HFFc6 (cell line): ENCODE measurements at places on chromosomes 7 and 10. TPM values are rescaled to one million over a fixed set of nuclear protein-coding genes. Genes with fewer than 3 reads are reported as not detected.

DNA sequence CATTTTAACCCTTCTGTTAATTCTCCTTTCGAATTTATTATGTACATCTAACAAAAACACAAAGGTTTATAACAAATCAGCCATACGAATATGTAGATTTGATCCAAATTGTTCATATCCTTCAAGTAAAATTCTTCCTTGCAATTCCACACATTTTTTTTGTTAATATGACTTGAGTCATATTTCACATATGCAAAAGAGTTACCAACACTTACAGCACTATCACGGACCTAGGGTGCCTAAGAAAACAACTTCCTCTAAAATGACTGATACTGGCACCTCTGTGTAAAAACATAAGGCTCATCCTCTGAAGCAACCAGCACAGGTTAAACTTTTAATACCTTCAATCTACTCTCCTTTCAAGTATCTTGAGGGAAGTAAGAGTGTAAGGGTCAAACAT lies 451.8 kb downstream of the SEMA3D start:
- H3K27me3 ChIP-seq = no peaks in the 10 kb centered on the region; the same call in 1 of the 2 replicates
- no peak overlapping the region for H3K27ac ChIP-seq
- peaks cover 10% of the 10 kb centered on the region for H3K36me3 ChIP-seq
- H3K4me1 ChIP-seq = peaks cover 28% of the 10 kb centered on the region
- no peak overlapping the region for H3K4me3 ChIP-seq

DNA sequence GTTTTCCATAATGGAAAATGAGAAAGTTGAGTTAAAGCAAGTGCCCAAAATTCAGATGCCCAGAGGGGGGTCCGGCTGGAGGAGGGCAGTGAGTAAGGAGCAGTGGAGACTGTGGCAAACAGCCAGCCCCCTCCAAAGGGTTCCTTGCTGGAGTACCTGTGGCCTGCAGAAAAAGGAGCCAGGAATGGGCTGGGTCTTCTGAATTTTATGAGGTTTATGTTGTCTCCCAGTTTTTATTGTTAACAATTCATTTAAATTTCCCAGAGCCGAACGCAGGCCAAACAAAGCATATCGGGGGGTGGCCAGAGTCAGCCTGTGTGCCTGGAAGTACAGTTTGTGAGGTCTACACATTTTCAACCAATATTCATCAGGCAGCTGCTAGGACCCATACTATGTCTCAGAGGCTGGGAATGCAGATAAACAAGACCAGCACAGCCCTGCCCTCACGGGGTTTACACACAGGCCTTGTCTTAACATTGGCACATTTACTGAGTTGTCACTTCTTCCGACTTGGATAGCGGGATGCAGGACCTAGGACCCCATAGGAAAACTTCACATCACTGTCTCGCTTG lies 12.9 kb upstream of the CSGALNACT2 start:
- no peak for DNase-seq
- peaks cover 29% of the 10 kb centered on the region for H3K4me1 ChIP-seq
- H3K27me3 ChIP-seq = peaks cover 22% of the 10 kb centered on the region
- no peak overlapping the region for H3K27ac ChIP-seq
- no peaks in the 10 kb centered on the region for H3K36me3 ChIP-seq
- H3K4me3 ChIP-seq = no peak overlapping the region

Gene LRRD1
- not detected in 3 replicates for total RNA-seq

DNA sequence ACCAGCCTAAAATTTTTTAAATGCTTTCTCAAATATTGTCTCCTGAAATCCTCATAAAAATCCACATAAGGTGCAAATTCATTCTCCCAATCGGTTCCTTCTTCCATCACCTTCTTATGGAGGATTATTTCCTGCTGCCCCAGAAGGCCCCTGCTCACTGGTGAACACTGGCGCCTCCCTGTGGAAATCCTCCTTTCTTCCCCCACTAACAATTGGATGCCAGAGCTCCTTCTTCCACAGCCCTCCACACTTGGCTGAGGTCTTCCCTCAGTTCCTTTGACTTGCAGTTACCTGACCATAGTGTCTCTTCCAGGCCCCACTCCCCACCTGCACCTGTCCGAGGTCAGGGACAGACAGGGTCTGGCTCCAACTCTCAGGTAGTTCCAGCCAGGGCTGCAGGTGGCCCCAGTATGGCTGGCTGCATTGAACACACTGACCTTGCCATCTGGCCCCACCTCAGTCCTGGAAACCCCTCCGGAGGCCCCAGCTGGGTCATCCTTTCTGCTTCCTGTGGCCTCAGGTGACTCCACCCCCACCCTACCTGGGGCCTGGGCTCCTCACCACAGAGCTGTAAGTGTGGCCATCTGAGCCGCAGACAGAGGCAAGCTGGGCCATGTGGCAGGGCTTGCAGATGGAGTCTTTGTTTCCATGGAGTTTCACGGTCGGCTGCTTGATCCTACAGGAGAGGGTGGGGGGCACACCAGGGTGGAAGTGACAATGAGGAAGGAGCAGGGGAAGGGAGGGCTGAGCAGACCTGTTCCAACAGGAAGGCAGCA lies 18.4 kb downstream of the SPOCK2 start:
- no peak for DNase-seq
- no peak overlapping the region for H3K27ac ChIP-seq
- H3K36me3 ChIP-seq = peaks cover 5% of the 10 kb centered on the region; the same call in 1 of the 2 replicates
- peaks cover 30% of the 10 kb centered on the region for H3K27me3 ChIP-seq

- H3K4me3 ChIP-seq = no peak overlapping the region
- no peak for DNase-seq
- H3K27me3 ChIP-seq = peaks cover 30% of the 10 kb centered on the region
- H3K27ac ChIP-seq = no peak overlapping the region
- H3K36me3 ChIP-seq = peaks cover 5% of the 10 kb centered on the region; the same call in 1 of the 2 replicates
Observed at GRCh38 chr7:1542841-1543747, 12.6 kb downstream of the MAFK start.

Gene KEL
- total RNA-seq = not detected in 3 replicates

DNA sequence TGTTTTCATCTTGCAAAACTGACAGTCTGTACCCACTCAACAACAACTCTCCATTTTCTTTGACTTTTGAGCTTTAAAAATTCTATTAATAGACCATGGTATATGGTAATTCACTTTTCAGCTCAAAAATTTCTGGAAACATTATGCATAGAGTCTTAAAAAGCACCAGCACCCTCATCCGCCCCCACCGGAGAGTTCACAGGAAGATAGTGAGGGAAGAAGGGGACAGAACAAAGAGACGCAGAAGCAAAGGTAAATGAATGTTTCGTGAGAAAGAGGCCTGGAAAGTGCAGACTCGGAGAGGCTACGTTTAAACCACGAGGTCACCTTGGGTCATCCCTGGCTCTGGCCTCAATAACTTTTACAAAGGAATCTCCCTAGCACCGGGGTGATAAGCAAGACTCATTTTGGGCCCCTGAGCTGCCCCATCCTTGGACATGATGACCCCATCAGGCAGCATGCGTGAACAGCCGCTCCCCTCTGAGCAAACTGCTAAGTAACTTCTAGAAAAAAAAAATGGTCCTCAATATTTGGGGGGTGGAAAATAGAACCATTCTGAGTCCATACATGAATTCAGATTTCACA lies 96.3 kb downstream of the CPXM2 start:
- peaks cover 7% of the 10 kb centered on the region; the same call in 1 of the 2 replicates for H3K36me3 ChIP-seq
- peaks cover 24% of the 10 kb centered on the region for H3K4me1 ChIP-seq
- H3K27ac ChIP-seq = no peak overlapping the region
- no peak for DNase-seq
- no peak overlapping the region for H3K4me3 ChIP-seq

GRCh38 chr10:31749301-31749700 lies 179.3 kb downstream of the ARHGAP12 start:
- H3K27me3 ChIP-seq = no peaks in the 10 kb centered on the region
- no peak overlapping the region for H3K4me3 ChIP-seq
- H3K4me1 ChIP-seq = peaks cover 28% of the 10 kb centered on the region
- no peaks in the 10 kb centered on the region for H3K36me3 ChIP-seq
- no peak for DNase-seq
- H3K27ac ChIP-seq = no peak overlapping the region

Gene RBP3
- not detected in 3 replicates for total RNA-seq

Gene PON1
- total RNA-seq = not detected in 3 replicates

DNA sequence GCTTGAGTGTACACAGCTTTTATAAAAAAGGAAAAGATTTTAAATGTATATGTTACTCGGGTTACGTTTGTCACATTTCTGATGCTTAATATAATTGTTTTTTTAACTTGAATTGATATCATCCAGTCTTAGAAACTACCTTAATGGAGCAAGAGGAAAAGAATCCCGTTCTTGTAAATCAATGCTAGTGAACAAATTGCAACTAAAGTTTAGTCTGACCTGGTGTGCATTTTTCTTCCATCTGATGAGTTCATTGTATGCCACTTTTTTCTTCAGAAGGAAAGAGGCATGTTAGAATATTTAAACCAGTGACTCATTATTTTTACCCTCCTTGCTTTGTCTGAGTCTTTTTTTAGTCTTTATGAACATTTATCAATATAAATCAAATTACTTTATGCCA lies 34.7 kb downstream of the NET1 start:
- DNase-seq = no peak
- H3K36me3 ChIP-seq = peaks cover 30% of the 10 kb centered on the region
- peaks cover 60% of the 10 kb centered on the region for H3K4me1 ChIP-seq
- H3K4me3 ChIP-seq = peak overlapping the region; percentile 98
- no peaks in the 10 kb centered on the region; the same call in 1 of the 2 replicates for H3K27me3 ChIP-seq
- H3K27ac ChIP-seq = peak overlapping the region; percentile 96

DNA sequence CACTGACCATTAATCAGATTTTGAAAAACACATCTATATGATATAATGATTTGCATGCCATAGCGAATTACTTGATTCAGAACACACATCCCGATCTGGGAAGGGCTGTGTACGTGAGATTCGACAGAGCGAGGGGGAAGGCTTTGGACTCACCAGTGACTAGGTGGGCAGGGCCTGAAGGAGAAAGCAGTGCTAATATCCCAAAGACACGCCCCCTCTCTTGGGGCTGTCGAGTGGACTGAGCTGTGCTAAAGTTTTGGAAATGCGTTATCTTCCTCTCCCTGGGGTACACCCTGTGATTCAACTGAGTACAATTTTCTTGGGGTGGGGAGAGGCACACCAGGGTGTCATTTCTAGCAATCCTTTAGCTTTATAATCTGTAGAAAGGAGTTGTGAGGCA lies 1.8 kb downstream of the LRRC17 start:
- H3K4me1 ChIP-seq = peaks cover 45% of the 10 kb centered on the region
- H3K27me3 ChIP-seq = no peaks in the 10 kb centered on the region; the same call in 1 of the 2 replicates
- peak; percentile 37 for DNase-seq
- no peaks in the 10 kb centered on the region for H3K36me3 ChIP-seq

- H3K4me3 ChIP-seq = no peak overlapping the region
- H3K4me1 ChIP-seq = no peaks in the 10 kb centered on the region
- H3K36me3 ChIP-seq = no peaks in the 10 kb centered on the region
- no peaks in the 10 kb centered on the region; the same call in 1 of the 2 replicates for H3K27me3 ChIP-seq
Observed at GRCh38 chr7:155980841-155981240, 168.6 kb upstream of the SHH start.

DNA sequence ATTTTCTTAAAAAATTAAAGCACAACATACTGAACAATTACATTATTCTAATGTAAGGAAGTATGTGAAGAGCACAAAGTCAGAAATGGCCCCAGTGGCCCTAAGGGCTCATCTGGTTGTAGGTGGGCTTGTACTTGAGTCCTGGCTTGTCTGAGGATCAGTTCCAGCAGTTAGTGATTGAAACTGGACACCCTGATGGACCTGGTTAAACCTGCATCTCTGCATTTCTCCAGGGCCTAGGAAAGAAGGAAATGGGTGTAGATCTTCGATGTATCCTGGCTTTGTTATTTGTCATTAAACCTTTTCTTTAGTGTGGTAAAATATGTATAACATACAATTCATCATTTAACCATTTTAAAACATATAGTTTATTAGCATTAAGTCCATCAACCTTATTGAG lies 9.7 kb upstream of the AKR1C2 start:
- H3K4me1 ChIP-seq = no peaks in the 10 kb centered on the region; the same call in 1 of the 2 replicates
- no peak for DNase-seq
- no peak overlapping the region for H3K27ac ChIP-seq
- no peaks in the 10 kb centered on the region for H3K36me3 ChIP-seq
- H3K27me3 ChIP-seq = peaks cover 15% of the 10 kb centered on the region

GRCh38 chr7:25804154-25804553 lies 347.8 kb upstream of the NFE2L3 start:
- no peaks in the 10 kb centered on the region for H3K4me1 ChIP-seq
- H3K27me3 ChIP-seq = no peaks in the 10 kb centered on the region
- no peak for DNase-seq

Gene PNLIPRP3
- total RNA-seq = not detected in 3 replicates
